Stimulated activated CD8-positive, alpha-beta memory T cell treated with anti-CD3 and anti-CD28 coated beads, Interleukin-7, amount 100 ng/mL, for 4 hours (primary cell): ENCODE measurements at places on chromosomes 1 and 21.

GRCh38 chr21:45421071-45421845 is 16.3 kb downstream of the COL18A1 start:
- no peak for DNase-seq

DNA sequence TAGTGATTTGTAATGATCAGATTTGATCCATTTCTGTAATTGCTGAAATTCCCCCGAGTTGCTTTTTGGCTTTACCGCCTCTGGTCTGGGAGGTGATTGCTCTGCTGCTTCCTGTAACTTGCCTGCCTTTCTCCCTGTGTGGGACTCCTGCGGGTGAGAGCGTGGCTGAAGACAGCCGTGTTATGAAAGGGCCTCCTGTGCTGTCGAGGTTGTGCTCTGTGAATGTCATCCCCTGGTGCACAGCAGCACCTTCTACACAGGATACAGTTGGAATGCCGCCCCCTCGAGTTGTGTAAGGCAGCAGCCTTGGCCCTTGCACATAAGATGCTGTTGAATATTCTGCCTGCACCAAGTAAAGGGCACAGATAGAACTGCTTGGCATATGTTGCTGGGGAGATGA is 5.9 kb downstream of the SOD1 start:
- DNase-seq, result no peak

GRCh38 chr1:115815694-115816093 is 25.2 kb downstream of the NHLH2 start:
- DNase-seq, result no peak

GRCh38 chr1:14636897-14637632 is 38.6 kb downstream of the KAZN start:
- no peak for DNase-seq

GRCh38 chr1:156938813-156939212 is 18.4 kb downstream of the LRRC71 start:
- DNase-seq, result no peak

DNA sequence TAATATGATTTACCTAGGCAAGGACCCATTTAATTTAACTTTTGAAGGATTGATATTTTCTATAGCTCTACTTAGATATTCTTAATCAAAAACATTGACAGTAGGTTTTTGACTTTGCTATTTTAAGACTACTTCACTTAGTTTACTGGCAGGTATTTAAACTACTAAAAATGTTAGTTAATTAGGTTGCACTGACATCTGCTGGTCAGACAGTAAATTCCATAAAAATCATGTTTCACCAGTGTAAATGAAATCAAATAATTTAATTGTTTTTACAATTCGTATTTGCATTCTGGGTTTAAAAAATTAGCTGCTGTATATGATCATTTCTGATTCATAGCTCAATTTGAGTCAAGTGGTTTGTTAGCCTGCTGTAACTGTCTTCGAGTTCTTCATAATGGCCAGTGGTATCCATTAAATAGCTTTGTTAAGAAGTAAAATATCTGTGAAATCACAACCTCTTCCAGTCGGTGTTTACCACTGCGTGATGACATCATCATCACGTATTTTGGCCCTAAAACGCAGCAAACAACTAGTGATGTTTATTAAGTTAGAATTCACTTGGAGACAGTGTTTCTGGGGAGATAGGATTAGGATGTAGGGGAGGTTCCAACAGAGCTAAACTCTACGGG is 26.2 kb downstream of the EXTL2 start:
- DNase-seq, result no peak

GRCh38 chr1:245874942-245875580 is 632.0 kb downstream of the SMYD3 start:
- no peak for DNase-seq

DNA sequence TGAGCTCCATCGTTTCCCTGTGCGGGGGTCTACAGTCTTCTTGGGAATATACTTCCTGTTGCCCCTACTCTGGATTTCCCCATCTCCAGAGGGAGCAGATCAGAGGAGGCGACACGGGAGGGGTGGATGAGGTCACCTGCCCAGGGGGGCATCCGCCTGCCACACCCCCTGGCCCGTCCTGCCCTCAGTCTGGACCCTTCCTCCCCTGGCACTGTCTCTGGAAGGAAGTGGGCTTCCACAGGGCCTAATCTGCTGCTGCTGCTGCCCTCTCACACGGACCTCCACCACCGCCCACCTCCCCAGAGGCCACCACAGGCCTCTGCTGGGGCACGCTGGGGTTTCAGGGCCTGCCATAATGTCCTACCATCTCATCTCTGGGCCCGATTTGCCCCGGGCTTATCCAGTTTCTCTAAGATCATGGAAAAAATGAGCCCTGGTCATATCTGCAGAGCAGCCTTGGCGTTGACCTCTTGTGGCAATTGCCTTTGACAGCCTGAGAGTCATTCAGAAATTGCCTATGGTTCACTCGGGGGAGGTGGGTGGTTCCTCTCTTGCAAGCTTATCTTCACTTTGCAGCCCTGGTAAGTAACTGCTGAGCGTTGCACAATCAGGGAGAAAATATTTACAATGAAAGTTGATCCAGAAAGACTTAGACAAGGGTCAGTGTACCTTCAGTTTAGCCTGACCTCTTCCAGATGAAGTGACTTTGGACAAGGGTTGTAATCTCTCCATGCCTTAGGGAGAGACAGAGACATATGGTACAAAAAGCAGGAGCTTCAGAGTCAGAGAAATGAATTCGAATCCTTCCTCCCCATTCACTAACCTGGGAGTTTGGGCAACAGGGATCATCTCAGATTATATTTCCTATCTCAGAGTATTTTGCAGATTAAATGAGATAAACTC is 252.4 kb downstream of the TOMM20 start:
- DNase-seq, result no peak

DNA sequence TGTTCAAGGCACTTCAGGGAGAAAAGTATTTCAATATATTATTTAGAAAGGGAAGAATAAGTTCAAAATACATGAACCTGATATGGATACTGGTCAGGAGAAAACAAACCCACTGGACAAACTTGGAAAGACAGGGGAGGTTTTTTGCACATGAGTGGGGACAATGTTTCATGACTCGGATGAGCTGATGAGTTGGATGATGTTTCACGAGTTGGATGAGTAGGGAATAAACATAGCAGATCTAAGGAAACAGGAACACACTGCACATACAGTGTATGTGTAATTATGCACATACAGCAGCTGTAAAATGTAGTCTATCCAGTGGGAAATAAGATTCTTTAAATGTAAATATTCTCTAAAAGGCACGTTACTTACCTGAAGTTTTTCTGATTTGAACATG is 682.9 kb upstream of the ADAMTS5 start:
- DNase-seq, result no peak

- no peak for DNase-seq
Measured at GRCh38 chr1:157523774-157524493, 28.4 kb downstream of the FCRL5 start.

DNA sequence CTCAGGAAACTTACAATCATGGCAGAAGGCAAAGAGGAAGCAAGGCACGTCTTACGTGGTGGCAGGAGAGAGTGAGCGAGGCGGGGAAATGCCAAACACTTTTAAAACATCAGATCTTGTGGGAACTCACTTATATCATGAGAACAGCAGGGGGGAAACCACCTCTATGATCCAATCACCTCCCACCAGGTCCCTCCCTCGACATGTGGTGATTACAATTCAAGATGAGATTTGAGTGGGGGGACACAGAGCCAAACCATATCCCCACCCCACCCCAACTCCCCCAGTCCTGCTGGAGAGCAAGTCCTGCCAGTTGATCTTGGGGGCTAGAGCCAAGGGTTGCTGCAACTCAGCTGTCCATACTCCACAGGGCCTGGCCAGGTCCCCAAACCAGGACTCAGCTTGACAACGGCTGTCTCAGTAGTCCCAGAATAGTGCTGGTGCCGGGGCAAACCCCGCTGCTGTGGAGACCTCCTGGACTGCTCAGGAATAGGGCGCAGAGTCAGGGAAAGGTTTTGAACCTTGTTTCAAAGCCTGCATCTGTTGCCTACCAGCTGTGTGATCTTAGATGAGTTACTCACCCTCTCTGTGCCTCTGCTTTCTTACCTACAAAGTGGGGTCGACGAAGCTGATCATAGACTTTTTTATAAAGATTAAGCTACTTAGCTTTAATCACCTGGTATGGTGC is 79.5 kb downstream of the STUM start:
- no peak for DNase-seq

DNA sequence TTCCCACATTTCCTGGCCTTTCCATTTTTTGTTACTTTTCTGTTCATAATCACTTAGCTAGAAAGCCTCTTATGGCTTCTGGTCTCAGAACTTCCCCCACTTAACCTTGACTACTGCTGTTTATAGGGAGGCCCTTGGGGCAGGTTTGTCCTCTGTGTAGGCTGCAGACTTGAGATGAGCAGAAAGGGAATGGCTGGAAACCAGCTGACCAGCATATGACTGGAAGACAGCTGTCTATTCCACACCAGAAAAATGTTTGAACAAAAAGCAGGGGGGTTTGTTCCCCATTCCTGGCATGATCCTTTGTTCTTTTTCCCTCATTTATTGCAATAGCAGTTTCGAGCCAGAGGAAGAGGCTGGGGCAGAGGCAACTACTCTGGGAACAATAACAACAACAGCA is 4.9 kb upstream of the SH3D21 start:
- DNase-seq, result no peak

DNA sequence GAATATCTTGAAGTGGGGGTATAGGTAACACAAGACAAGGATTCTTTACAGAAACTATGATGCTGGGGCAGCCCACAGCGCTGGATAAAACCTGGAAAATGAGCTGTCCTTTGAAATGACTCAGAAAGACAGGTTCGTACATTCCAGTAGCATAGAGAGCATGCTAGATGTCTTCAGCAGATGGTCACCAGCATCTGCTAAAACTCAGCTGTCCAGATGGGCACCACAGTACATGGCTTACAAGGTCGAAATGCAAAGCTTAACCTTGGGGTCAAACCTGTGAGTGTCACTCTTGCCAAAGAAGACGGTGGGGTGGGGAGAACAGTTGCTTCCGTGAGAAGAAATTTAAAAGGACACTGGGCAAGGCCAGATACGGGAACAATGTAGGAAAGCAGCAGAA is 41.3 kb upstream of the TRIM45 start:
- no peak for DNase-seq
